ENCODE measurements at places on chromosomes 1 and 21.

DNA sequence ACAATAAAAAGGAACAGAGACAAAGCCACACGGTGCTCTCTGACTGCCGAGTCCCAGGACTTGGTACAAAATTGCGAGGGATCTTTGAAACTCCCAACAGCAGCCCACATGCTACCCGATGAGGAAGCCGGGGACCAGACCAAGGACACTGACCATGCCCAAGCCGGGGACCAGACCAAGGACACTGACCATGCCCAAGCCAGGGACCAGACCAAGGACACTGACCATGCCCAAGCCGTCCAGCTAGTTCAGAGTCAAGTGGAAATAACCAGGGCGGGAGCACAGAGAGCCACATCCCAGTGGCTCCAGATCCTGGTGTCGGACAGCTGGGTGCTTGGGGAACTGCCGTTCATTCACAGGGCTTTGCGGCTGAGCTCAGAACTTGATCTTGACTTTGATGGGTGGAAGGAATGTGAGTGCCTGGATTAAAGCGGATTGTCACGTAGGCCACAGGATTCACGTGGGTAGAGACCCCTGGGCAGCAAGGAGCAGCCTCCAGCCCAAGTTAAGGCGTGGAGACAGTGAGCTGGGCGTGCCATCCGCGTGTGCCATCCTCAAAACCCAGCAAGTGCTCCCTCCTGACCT lies 16.5 kb upstream of the TRAPPC10 start:
- no peak for DNase-seq

GRCh38 chr21:39111931-39112550 lies 71.2 kb downstream of the PSMG1 start:
- DNase-seq: peak; percentile 91

DNA sequence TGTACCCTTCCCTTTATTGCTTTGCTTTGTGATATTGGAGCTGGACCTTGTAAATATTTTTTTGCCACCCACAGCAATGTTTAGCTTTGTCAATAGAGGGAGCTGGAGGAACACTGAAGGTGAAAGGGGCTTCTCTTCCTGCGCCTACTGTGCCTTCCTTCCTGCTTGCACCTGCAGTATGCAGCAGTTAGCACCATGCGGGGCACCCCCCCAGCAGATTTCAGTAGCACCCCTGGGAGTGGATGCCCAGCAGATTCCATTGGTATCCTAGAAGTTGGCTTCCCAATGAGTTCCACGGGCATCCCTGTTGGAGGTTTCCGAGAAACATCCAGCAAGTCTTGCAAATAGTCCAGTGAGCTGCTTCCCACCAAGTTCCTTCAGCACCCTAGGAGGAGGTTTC lies 25.6 kb downstream of the S100A10 start:
- no peak for DNase-seq

DNA sequence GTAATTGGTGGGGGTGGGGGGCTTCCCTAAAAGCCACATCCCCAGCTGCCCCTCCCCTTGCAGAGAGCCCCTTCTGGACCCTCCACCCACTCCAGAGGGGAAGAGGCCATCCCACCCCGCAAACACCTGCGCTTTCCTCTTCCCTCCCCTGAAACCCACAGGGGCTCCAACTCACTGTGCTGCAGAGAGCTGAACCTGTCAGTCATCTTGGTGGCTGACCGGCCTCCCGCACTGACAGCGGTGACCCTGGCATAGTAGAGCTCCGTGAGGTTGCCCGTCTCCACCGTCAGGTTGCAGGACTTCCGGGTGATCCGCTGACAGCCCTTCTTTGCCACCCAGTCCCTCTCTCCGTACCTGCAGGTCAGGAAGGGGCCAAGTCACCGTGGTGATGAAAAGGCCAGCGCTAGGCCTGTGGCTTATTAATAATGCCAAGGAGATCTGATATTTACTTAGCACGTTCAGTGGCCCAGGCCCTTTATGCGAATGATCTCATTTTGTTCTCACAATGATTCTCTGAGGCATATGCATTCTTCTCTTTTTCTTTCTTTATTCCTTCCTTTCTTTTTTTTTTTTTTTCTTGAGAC lies 5.9 kb downstream of the IL22RA1 start:
- DNase-seq: no peak

DNA sequence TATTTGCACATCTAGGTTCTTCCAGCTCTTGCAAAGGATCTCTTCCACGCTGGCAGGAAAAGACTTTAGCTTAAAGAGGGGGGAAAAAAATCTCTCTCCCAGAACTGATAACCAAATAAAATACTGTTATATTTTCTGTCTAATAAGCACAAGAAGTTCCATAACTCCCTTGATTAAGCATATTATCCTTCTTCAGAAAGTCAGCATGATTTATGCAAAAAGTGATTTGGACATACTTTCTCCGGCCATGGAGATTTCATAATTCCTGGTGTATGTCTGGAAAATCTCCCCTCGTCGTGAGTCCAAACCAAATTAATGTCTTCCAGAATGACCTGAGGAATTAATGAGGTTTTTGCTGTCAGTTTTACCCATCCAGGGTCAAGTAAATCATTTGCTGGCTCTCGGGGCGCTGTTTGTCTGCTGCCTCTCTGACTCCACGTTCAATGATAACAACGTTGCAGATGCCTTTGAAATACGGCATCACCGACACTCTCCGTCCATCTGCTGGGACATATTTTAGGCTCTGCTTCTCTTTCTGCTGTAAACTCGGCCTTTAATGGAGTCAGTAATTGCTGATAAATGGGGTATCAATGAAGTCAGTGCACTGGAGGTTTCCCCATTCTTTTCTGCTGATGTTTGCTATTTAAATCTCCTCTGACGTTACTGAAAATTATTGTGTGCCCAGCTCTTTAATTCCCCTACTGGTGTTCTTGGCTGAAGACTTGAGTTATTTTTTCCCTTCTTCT lies 112.9 kb downstream of the HLX start:
- peak; percentile 12 for DNase-seq

DNA sequence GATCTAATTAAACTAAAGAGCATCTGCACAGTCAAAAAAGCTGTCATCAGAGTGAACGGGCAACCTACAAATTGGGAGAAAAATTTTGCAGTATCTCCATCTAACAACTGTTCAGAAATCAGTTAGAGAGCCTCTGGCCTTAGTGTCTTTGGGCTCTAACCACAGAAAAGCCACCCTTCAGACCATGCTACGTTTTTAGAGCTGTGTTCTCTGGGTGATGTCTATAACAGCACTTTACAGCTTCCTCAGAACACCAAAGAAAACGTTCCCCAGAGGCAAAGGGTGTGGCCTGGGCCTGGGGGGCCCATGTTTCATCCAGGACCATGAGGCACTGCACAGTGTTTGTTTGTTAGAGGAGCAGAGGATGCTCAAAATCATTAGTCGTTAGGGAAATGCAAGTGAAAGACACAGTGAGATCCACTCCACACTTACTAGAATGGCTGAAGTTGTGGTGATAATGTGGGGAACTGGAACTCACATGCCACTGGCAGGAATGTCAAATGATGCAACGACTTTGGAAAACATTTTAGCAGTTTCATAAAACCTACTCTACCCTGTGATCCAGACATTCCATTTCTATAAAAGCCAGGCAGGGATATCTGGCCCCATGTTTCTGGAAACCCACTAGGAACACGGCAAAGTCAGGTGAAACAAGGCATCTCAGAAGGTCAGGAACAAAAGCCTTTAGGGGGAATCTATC lies 250.4 kb upstream of the HOOK1 start:
- no peak for DNase-seq

DNA sequence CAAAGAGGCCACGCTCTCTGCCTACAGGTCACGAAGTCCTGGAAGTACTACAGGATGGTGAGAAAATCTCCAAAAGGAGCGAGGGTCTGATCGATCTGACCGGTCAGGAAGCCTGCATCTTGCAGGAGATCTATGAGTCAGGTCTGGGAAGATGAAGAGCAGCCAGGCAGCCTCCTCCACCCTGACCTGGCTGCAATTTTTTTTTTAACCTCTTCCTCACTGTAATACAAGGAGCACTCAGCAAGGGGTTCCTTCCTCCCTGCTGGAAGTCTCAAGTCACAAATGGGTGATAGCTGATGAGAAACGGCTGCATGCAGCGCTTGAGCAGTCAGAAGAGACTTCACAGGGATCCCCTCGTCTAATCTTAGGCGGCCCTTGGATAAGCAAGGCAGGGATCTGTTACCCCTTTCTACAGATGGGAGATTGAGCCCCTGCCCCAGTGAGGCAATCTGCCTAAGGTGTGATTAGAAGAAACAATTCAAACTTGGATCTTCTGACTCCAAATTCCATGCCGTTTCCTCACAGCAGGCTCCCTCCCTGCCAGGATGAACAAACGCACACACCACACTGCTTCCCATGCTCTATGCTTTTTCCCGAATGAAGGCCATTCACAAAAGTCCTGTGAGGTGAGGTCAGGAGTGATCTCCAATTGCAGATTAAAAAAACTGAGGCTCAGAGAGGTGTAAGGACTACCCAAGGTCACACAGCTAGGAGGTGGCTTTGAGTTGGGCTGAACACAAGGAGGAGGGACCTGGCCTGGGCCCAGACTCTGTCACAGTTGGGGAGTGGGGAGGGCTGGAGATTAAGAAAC lies 48.3 kb downstream of the ECE1 start:
- DNase-seq: no peak

DNA sequence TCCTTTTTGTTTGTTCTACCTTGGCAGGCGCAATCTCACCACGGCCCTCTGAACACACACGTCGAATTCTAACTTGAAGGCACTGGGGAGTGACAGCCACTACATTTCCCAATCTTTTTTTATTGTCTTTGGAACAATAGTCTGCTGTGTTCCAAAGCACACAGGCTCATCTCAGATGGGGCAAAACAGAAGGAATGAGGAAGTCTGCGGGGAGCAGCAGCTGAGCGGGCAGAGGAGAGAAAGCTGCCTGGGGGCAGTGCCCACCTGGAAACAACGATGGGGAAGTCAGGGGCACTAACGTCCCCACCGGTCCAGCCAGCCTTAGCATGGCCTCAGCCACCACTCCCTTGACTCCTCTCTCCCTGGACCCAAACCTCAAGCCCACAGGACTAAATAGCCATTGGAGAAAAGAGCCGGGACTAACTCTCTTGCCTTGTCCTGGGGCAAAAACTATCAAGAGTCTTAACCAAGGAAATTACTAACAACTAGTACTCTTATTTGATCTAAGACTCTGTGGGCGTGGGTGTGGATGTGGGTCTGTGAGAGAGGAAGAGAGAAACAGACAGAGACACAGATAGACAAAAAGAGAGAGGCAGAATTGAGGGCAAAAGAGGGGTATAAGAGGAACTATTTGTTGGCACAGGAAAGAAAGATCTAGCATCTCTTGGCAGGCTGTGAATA lies 34.2 kb downstream of the SYF2 start:
- peak; percentile 24 for DNase-seq

GRCh38 chr1:209659909-209660308 lies 7.7 kb upstream of the LAMB3 start:
- DNase-seq: peak; percentile 43

- DNase-seq: peak; percentile 75
These were observed 23.4 kb downstream of the SLAMF6 start for GRCh38 chr1:160499631-160500030.

Data from muscle of leg (tissue), 16 donors.